ENCODE measurements at places on chromosomes 2 and 18. TPM values are rescaled to one million over a fixed set of nuclear protein-coding genes. Genes with fewer than 3 reads are reported as not detected.

- no peak for DNase-seq
Observed at GRCh38 chr2:234493796-234494195, 3.1 kb downstream of the ARL4C start.

Gene NGEF
- total RNA-seq = not detected

- DNase-seq = peak; percentile 84
Observed at GRCh38 chr2:171160956-171161740, 455 bp upstream of the TLK1 start.

DNA sequence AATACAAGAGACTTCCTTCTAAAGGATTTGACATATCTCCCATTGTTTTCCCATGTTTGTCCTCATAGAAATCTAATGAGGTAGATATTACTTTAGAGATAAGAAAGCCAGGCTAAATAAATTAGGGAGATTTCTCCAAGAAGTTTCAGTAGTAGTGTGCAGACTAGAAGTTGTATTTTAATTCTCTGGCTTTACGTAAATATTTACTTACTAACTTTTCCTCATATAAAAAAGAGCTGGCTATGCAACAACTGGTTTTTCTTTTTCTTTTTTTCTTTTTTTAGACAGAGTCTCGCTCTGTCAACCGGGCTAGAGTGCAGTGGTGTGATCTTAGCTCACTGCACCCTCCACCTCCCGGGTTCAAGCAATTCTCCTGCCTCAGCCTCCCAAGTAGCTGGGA is 60.6 kb upstream of the ACYP2 start:
- no peak for DNase-seq

Gene IL1RL2
- total RNA-seq = not detected

DNA sequence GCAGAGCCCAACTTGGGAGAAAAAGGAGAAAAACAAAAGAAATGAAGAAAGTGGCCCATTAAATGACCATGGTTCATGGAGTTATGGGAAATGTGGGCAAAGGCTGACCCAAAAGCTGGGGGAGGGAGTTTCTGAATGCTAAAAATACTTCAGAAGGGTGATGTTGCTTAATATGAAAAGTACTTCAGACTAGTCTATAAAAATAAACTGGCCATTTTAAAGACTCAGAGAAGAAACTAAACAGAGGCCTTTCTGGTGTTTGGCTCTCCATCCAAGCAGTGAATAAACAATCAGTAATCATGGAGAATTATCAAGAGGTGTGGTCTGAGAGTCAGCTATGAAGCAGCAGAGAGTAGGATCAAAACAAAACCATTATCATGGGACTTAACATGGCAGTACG is 160.8 kb upstream of the MAPRE2 start:
- peak; percentile 21 for DNase-seq

GRCh38 chr2:54577035-54577434 is 120.9 kb downstream of the SPTBN1 start:
- DNase-seq = peak; percentile 36

Gene NAT8
- total RNA-seq = not detected

- no peak for DNase-seq
Observed at GRCh38 chr2:211737282-211737681, 801.3 kb downstream of the ERBB4 start.

DNA sequence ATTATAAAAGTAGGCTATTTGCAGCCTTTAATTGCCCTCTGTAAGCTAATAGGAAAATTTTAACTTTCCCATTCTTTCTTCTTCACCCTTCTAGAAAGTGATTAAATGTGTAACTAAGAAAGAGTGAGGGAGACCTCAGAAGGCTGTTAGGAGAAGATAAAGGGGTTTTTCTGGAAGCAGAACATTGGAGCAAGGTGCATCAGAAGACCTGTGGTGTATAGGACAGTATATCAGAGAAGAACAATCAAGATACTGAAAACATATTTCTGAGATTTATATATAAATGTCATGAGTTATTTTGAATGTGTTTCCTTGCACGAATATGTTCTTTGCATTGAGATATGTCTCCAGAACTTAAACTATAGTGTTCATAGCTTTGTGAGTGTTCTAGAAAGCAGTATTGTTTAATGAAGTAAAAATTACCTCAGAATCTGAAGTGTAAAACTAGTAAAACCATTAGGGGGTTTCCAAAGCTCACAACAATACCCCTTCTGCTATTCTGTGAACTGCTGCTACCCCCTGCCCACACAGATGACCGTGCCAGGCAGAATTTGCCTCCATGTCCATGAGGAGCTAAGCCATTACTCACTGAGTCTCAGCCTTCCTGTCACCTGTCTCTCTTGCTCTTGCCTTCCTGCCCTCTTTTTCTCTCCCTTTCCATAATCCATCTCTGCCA is 537.9 kb downstream of the EPHA4 start:
- no peak for DNase-seq

Data from myocyte (in vitro differentiated cells).